ENCODE measurements at places on chromosomes 5 and 9. TPM values are rescaled to one million over a fixed set of nuclear protein-coding genes. Genes with fewer than 3 reads are reported as not detected.

The SNCB gene
- not detected for total RNA-seq

GRCh38 chr5:159104051-159104651 is 4.4 kb upstream of the EBF1 start:
- no peaks in the 10 kb centered on the region for H3K36me3 ChIP-seq
- DNase-seq, result peak; percentile 63
- H3K27me3 ChIP-seq, result peaks cover 72% of the 10 kb centered on the region
- H3K4me1 ChIP-seq, result peaks cover 16% of the 10 kb centered on the region
- peak overlapping the region; percentile 10 for H3K4me3 ChIP-seq

- DNase-seq, result no peak
- no peaks in the 10 kb centered on the region for H3K27me3 ChIP-seq
- no peak overlapping the region for H3K27ac ChIP-seq
- peaks cover 11% of the 10 kb centered on the region for H3K4me1 ChIP-seq
Measured at GRCh38 chr5:53403291-53403690, 77.1 kb upstream of the FST start.

DNA sequence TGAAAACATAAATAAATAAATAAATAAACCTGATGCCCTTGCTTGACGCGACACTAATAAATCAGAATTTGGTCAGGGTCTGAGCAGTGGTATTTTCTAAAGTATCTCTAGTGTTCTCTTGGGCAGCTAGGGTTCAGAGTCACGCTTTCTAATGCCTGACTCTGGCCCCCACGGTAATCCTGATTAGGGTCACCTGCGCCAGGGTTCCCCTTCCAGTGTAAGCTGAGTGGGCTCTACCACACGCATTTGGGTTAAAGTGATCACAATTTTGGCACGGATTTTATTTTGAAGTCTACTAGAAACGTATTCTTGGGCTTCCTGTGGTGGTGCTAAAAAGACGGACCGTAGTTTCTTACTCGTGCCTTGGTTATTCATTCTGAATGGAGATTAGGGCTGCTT is 651 bp downstream of the TTC1 start:
- H3K4me3 ChIP-seq, result peak overlapping the region; percentile 64
- H3K27me3 ChIP-seq, result no peaks in the 10 kb centered on the region
- H3K36me3 ChIP-seq, result peaks cover 40% of the 10 kb centered on the region
- H3K27ac ChIP-seq, result peak overlapping the region; percentile 77
- DNase-seq, result no peak

GRCh38 chr5:53936481-53937352 is 373.7 kb downstream of the ARL15 start:
- no peaks in the 10 kb centered on the region for H3K27me3 ChIP-seq
- no peak overlapping the region for H3K27ac ChIP-seq
- H3K36me3 ChIP-seq, result no peaks in the 10 kb centered on the region
- no peaks in the 10 kb centered on the region for H3K4me1 ChIP-seq
- DNase-seq, result no peak

GRCh38 chr5:139382807-139383206 is 290 bp downstream of the SLC23A1 start:
- no peaks in the 10 kb centered on the region for H3K27me3 ChIP-seq
- no peak overlapping the region for H3K27ac ChIP-seq
- H3K4me3 ChIP-seq, result no peak overlapping the region
- H3K36me3 ChIP-seq, result no peaks in the 10 kb centered on the region
- peak; percentile 53 for DNase-seq
- peaks cover under 1% of the 10 kb centered on the region for H3K4me1 ChIP-seq

GRCh38 chr5:109703829-109704228 is 14.1 kb downstream of the MAN2A1 start:
- DNase-seq, result no peak
- H3K27ac ChIP-seq, result no peak overlapping the region
- H3K4me1 ChIP-seq, result peaks cover 19% of the 10 kb centered on the region
- H3K36me3 ChIP-seq, result no peaks in the 10 kb centered on the region
- no peak overlapping the region for H3K4me3 ChIP-seq
- H3K27me3 ChIP-seq, result no peaks in the 10 kb centered on the region

All from upper lobe of right lung (tissue), 1 donor.